ENCODE measurements at places on chromosomes 2 and 18.

DNA sequence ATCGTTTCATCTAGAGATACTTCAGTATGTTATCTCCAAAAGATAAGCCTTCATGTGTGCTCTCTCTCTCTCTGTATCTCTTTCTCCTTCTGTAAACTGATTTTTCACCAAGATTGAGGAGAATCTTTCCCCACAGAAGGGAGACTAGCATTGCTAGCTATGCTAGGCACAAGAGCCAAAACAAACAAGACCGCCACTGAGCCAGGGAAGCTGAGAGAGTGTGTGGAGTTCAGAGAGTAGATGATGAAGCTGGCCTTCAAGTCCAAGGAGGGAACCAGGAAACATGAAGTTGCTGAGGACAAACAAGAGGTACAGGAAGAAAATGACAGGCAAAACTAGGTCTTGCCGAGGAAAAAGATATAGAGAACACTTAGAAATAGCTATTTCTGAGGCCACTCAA is 23.4 kb downstream of the DAPL1 start:
- DNase-seq: no peak

DNA sequence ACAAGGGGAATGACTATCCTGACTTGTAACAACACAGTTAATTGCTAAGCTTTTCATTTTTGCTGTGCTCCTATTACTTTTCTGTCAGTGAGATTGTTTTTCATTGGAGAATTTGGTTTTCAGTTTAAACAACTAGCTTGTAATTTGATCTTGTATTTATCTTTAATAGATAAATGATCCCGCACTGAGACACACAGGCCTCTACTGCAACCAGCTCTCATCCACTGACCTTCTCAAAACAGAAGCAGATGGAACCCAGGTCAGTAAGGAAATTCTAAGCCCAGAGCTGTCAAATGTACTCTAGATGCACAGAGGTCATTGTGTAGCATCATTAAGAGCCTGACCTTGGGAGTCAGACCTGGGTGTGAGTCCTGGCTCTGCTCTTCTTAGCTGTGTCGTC is 30.7 kb downstream of the PTRHD1 start:
- DNase-seq: no peak

GRCh38 chr2:218717262-218717661 is 6.6 kb downstream of the TTLL4 start:
- DNase-seq: no peak

DNA sequence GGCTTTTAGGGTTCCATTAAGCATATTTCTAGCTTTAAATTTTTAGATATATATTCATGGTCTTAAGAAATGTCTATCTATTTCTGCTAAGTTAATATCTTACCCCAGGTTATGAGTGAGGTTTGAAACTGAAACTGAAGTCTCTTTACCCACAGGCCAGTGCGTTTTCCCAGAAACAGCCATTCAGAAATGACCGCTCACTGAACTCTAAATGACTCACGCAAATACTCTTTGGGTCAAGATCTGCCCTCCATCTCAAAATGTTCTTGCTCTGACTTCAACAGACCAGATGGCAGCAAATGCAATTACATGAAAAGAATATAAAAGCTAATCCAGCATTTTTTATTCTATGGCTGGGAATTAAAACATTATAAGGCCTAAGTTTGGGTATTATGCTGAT is 315.2 kb downstream of the TDRD15 start:
- no peak for DNase-seq

GRCh38 chr2:149394864-149395263 is 64.5 kb downstream of the LYPD6 start:
- DNase-seq: no peak

GRCh38 chr2:131058920-131059319 is 34.3 kb downstream of the FAM168B start:
- DNase-seq: no peak

- DNase-seq: peak; percentile 93
Measured at GRCh38 chr2:108588070-108588668, 53.9 kb downstream of the LIMS1 start.

DNA sequence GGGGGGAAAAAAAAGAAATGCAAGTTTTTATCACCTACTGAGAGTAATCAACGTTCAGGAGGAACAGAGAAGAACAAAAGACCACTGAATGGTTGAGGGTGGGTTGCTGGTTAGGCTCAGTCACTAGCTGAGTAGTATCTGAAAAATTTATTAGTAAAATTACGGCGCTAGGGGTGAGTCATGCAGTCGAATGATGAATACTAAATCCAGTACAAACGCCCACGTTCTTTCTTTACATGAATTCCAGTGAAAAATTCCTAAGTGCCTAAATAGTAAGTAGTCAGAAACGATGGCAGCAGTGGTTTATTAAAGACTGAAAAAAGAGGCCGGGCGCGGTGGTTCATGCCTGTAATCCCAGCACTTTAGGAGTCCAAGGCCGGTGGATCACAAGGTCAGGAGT is 52.0 kb downstream of the TEKT4 start:
- DNase-seq: no peak

- no peak for DNase-seq
Measured at GRCh38 chr2:49798570-49798969, 644.3 kb upstream of the FSHR start.

DNA sequence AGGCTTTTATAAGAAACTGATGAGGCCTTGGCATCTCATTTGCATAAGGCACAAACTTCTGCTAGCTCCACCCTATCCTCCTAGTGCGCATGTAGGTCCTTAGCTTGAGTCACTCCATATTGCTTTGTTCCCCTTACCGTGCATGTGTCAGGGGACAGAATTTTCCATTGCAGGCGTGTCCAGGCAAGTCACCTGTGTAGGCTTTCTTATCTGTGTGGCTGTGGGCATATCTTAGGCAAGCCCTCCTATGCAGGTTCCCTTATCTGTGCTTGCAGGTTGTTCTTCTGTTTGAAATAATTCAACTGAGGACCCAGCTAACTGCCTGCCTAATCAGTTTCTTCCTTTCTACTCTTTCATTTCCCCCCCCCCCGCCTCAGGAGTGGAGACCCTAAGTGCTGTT is 63.3 kb upstream of the CDCA7 start:
- DNase-seq: no peak

- DNase-seq: no peak
Measured at GRCh38 chr2:173157676-173158293, 82.1 kb downstream of the MAP3K20 start.

DNA sequence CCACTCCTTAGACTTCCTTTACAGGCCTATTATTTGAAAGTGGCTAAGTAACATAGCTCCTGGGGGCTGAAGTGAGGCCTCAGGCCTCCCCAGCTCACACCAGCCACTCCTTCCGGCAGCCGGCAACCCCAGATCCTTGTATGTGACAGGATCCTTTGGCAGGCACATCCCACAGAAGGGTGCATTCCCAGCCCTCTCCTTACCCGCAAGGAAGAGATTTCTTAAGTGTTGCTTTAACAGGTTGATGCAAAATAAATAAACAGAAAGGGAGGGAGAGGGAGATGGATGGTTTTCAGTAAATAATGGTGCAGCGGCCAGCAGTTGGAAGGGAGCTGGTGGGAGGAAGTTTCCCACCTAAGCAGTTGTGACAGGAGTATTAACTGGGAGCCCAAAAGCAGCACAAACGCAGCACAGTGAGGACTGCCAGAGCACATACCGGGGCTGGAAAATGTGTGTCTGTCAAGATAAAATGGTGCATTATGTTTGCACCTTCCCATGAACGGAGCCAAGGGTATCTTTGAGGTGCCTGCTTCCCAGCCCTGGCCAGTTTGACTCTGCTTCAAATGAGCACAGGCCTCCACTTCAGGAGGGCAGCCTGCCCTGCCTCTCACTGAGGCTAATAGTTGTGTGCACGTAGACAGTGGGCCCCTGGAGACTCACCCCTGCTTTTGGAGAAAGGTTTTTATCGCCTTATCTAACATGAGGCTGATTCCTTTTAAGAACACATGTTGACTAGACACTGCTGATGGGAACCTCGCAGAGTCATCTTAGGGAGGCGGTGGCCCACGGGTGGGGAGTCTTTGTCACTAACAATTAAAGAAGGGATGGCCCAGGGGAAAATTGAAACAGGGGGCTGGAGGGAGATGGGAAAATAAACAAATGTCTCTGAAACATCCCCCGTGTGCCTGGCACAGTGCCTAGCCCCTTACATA is 32.8 kb downstream of the NRP2 start:
- no peak for DNase-seq

DNA sequence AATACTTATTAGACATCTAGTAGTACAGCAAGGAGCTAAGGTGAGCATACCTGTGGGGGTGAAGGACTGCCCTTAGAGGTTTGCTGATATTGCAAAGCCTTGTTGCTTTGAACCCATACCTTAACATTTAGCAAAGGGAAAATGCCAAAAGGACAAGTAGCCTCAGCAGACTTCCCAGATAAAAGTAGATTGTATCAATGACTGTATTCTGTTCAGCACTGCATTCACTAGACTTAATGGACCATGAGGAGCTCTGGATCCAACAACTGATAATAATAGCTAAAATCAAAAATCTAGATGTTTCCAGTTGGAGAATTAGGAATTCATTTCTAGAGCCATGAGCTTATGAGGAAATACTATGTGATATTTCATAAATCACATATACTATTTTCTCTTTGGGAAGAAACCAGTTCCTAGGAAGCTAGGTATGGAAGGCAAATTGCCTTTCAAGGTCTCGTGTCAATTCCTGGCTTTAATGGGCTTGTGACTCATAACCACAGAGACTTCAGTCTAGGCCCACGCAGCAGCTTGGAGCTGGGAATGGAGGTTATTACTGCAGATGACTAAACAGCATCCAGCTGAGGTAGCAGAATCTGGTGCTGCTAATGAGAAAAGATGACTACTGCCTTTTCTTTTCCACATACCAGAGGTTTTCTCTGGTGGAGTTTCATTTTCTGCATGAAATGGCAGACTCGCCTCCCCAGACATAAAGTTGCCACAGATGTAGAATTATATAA is 191.2 kb upstream of the NABP1 start:
- peak; percentile 76 for DNase-seq

Data from inflammatory macrophage treated with lipopolysaccharide for 1 hour (primary cell).